ENCODE measurements at places on chromosomes 11 and 22.

- no peak for DNase-seq
Observed at GRCh38 chr22:30538280-30538679, 8.3 kb downstream of the SEC14L6 start.

GRCh38 chr11:133137939-133138338 is 394.4 kb downstream of the OPCML start:
- no peak for DNase-seq

GRCh38 chr11:86673872-86674750 is 1.7 kb upstream of the ME3 start:
- no peak for DNase-seq

DNA sequence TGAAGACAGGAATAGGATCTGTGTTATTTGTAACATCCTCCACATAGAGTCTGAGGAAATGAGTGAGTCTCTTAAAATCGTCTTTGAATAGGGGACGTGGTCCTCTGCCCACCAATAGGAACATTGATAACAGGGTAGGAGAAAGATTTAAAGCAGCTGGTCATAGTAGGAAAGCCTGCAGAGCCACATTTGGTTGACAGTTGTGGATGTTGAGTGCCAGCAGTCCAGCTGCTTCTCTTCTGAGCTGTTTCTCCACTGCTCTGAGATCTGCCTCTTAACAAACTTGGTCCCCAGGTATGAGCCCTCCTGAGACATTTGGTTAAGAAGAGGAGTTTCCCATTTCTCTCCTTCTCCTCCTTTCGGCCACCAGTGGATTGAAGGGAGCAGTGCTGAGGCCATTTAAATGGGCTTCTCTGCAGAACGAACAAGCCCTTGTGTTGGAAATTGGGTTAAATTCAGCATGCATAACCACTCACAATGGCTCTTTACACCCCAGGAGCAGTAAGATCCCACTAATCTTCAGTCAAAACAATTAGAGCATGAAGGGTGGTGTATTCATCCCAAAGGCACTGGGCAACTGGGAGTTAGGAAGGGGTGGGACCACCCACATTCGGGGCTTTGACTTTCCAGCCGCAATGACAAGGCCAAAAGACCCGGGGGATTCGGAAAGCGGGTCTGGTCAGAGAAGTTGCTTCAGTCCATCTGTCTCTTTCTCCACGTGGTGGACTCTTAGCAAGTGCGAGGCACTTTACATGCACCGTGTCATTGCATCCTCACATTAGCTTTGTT is 32.3 kb downstream of the MIAT start:
- peak; percentile 82 for DNase-seq

GRCh38 chr11:2777871-2778629 is 78.3 kb upstream of the KCNQ1OT1 start:
- DNase-seq: no peak

- DNase-seq: no peak
Observed at GRCh38 chr11:62018981-62019664, 51.7 kb upstream of the FTH1 start.

DNA sequence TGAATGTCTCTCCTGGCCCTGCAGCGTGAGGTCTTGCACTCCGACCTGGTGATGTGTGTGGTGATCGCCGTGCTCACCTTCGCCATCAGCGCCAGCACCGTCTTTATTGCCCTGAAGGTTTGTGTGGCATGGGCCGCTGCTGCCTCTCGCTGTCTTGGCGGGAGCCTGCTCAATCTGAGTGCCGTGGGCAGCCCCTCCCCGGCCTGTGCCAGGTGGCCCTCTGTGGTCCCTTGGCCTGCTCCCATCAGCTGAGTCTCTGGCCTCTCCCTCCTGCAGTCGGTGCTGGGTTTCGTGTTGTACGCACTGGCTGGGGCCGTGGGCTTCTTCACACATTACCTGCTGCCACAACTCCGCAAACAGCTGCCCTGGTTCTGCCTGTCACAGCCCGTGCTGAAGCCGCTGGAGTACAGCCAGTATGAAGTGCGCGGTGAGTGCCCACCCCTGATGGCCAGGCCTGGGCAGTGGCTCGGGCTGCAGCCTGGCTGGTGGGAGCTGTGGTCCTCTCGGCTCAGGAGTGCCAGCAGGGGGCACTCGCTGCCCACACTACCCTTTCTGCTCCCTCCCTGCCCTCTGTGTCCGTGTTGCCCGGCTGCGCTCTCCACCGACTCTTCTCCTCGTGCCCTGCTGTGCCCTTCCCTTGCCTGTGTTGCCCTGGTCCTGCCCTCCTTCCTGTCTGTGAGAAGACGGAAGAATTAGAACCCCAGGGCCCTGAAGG is 10.2 kb downstream of the PCNX3 start:
- peak; percentile 57 for DNase-seq

DNA sequence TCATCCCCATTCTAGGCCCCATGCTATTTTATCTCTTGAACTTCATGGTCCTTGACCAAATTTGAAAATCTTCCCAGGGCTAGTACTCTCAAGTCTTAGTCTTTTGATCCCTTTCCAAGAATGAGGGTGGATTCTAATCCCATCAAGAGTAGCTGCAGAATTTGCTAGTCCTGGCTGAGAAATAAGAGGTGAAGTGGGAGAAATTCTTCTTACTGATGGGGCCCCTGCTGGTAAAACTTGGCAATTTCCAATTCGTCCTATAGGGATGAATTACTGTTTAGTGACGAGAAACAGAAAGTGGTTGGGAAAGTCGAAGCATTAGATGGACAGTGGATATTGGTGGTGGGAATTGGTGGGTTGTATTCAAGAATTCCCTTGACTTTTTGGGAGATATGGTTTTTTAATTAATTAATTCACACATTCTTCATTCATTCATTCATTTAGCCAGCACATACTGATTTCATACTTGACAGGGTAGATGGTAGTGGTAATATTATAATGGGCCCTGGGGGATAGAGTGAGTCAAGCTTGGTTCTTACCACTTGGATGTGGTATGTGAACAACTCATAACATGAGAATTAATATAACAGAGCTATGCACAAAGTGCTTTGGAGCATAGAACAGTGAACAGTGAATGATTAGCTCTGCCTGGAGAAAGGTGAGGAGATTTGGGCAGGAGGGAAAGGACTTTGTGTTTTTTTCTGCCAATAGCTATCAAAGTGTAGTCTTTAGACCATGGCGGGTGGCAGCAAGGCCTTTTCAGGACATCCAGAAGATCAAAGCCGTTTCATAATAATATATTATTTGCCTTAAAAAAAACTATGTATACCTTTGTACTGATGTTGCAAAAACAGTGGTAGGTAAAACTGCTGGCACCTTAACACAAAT is 103.8 kb downstream of the STIM1 start:
- DNase-seq: no peak

GRCh38 chr11:61776561-61777075 is 15.8 kb downstream of the TMEM258 start:
- no peak for DNase-seq

GRCh38 chr11:85766721-85767161 is 44.2 kb downstream of the SYTL2 start:
- no peak for DNase-seq

GRCh38 chr11:61947486-61948210 is 2.5 kb upstream of the BEST1 start:
- peak; percentile 88 for DNase-seq

- DNase-seq: no peak
Observed at GRCh38 chr11:81104051-81104450, 1629.6 kb downstream of the FAM181B start.

GRCh38 chr11:77677138-77677537 is 39.5 kb upstream of the CLNS1A start:
- DNase-seq: no peak

DNA sequence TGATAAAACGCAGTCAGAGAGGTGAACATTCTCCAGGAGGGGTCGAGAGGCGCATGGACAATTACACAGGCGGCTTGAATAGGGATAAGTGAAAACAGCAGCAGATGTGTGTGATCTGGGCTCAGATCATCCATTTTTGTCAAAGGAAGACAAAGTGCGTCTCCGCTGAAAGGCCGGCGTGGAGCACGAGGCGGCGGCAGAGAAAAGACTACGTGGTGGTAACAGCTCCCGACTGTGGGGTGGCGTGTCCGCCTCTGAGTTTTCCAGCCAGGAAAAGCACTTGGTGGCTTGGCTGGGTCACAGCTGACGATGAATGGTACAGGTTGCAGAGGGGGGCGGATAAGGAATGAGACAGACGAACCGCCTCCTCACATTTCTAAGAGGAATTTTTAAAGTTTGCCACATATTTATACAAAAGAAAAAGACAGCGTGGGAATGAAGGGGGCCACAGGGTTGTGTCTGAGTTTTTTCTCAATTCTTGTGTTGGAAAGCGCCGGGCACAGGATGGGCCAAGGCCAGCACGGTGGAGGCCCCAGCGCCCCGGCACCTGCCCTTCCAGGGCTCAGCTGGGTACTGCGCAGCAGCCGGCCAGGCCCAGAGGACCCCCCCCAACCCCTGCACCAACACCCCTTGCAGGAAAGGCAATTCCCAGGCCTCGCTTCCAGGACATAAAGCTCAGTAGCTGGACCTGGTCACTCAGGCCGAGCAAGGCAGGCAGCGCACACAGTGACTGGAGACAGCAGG is 80.4 kb downstream of the TRMU start:
- no peak for DNase-seq

DNA sequence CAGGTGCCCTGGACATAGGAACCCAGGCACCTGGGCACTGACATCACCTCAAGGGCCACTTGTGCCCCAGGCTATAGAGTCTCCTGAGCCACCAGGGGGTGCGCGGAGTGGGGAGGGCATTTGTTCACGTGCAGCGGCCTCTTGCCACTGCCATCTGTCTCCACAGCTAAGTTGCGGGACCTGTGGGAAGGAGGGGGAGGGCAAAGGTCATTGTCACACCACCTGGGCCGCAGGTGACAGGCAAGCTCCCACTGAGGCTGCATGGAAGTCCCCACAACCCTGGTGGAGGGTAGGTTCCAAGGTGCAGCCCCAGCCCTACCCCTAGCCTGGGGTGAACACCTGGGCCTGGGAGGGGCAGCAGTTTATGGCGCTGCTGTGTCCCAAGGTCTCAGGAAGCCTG is 79.5 kb downstream of the PIWIL3 start:
- no peak for DNase-seq

GRCh38 chr11:109769858-109770257 is 323.3 kb upstream of the ZC3H12C start:
- DNase-seq: peak; percentile 8

GRCh38 chr11:34267013-34267412 is 90.8 kb downstream of the ABTB2 start:
- no peak for DNase-seq

DNA sequence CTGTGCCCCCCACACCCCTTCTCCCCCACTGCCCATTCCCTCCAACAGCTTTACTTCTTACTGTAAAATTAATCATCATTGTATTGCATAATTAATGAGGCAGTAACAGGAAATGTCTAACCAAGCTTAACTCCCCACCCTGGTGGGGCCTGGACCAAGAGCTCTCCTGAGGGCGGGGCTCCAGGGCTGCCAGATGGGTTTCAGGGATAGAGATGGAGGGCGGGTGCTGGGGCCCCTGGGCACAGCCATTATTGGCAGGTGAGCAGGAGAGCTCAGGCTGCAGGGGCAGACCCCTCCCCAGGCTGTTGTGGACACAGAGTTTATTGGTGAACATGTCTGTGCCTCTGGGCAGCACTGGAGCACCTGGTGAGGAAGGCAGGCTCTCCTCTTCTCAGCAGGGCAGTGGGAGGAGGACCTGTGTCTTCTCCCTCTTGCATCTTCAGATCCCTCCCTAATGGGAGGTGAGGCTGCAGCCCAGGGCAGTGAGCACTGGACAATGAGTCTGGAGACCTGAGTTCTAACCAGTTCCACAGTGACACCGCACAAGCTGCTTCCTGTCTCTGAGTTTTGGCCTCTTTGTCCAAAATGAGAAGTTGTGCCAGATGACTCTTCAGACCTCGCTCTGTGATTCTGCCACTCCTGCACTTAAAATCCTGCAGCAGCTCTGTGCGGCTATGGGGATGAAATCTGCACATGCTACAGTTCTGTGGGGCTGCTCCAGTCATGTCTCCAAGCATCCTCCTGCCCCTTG is 233.3 kb downstream of the CEP164 start:
- DNase-seq: no peak

DNA sequence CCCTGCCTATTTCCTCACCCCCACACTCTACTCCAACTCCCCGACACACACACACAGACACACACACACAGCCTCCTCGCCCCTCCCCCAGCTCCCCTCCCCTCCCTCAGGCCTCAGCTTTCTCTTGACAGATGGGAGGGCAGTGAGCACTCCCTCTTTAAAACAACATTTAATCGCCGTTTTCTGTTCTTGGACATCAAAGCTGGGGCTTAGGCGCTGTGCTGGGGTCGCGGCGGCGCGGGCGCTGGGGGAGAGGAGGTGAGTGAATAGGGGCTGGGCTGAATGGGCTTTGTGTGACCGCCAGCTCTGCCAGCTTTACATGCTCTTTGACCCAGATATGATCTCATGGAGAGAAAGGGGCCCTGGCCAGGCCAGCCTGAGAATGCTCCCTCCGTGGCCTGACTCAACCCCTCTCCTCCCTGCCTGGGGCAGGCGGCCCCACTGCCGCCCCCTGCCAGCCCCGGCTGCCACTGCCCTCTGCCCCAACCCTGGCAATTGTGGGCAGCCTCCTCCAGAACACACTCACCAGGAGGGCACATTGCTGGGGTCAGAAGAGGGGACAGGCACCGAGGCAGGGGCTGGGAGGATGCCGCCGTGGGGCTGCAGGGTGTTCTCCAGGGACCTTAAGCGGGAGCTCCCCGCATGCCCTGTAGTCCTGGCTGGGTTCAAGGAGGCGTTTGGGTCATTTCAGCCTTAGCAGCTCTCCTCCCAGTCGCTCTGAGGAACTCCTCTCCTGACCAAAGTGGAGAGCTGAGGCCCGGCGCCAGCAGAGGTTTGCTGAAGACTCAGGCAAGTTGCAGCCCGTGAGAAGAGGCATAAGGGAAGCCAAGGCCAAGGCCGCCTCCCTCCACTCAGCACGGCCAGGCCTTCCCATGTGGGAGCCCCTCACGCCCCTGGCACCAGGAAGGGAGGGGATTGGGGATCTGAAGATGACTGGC is 38.3 kb upstream of the NNMT start:
- DNase-seq: peak; percentile 88

DNA sequence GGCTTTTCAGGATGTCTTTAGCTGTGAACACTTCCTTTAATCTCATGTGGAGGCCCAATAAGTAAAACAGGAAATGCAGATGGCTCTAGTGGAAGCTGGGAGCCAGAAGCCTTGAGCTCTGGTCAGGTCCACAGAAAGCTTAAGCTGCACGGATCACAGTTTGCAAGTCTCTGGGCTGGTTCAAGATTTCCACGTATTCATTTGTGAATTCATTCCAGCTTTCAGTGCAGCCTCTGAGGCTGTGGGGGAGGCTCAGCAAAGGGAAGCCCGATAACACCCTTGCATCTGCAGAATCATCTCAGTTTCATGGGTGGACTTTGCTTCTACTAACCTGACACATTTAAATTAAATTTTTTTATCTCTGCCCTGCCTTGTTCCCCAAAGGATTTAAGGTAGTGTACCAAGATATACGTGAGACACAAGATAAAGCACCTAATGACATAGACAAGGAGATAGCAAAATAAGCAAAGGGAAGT is 65.6 kb downstream of the ISX start:
- DNase-seq: no peak
